ENCODE measurements at places on chromosomes 1 and 21.
A peak's percentile ranks its signal among the peaks of the same experiment; 100 is the strongest.

DNA sequence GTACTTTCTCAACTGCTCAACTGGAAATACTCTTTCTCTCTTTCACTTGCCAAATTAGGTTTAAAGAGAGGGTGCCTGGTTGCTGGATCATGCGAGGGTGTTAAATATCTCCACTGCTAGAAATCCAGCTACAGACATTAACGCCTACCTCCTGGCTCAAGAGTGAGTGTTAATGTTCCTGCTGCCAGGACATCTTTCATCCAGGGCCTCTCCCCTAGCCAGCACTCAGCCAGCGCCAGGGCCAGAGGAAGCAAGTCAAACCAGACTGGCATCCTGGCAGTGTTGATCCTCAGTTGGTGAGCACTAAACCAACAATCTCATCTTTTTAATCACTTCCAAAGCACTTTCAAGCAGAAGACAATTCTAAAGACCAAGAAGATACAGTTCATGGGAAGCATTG is 92.9 kb upstream of the BARHL2 start:
- DNase-seq = no peak

GRCh38 chr1:109091078-109091838 is 694 bp downstream of the TMEM167B start:
- no peak for DNase-seq

GRCh38 chr1:110336300-110337039 is 2.7 kb upstream of the RBM15 start:
- no peak for DNase-seq

DNA sequence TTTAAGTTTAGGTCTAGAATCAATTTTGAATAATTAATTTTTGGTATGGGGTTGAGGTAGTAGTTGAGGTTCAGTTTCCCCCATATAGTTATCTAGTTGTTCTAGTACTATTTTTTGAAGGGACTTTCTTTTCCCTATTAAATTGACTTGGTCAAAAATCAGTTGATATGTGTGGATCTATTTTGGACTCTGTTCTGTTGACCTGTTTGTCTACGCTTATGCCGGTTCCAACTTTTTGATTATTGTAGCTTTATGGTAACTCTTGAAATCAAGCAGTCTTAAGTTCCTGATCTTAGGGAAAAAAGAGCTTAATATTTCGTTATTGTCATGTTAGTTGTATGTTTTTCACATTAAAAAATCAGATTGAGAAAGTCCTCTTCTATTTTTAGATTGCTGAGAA is 60.7 kb downstream of the FOXD2 start:
- DNase-seq = no peak

DNA sequence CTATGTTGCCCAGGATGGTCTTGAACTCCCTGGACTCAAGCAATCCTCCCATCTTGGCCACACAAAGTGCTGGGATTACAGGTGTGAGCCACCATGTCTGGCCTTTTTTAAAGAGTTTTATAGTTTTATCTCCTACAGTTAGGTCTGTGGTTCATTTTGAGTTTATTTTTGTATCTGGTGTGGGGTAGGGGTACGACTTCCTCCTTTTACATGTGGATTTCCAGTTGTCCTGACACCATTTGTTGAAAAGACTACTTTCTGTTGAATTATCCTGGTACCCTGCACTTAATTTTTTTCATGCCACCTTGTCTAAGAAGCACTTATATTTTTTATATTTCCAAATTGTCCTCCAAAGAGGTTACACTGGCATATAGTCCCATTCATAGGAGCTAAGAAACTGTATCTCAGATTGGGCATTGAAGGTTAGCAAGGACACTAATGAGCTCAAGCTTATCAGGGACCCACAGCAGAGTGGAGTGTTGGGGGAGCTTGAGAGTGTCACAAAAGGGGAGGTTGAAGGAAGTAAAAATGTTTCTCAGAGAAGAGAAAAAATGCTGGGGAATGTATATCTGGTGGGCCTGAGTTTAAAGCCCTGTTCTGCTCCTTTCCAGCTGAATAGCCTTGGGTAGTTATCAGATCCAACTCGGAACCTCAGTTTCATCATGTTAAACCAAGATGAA is 23.4 kb upstream of the MEF2D start:
- DNase-seq = no peak

DNA sequence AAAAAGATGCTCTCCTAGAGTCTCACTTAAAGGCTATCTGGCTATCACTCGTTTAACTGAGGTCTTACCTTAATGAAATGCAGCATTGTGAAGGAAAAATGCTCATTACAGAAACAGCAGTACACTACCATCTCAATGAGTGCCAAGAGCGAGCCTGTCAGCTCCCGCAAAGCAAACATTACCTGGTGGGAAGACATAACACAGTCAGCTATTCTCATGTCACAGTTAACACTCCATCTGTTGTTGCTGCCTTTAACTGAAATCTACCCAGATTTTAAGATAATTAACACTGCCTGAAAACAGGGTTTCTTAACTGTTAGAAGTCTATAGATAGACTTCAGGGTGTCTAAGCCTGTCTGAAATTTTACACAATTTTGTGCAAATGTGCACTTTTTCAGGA is 39.1 kb downstream of the PCSK9 start:
- no peak for DNase-seq

DNA sequence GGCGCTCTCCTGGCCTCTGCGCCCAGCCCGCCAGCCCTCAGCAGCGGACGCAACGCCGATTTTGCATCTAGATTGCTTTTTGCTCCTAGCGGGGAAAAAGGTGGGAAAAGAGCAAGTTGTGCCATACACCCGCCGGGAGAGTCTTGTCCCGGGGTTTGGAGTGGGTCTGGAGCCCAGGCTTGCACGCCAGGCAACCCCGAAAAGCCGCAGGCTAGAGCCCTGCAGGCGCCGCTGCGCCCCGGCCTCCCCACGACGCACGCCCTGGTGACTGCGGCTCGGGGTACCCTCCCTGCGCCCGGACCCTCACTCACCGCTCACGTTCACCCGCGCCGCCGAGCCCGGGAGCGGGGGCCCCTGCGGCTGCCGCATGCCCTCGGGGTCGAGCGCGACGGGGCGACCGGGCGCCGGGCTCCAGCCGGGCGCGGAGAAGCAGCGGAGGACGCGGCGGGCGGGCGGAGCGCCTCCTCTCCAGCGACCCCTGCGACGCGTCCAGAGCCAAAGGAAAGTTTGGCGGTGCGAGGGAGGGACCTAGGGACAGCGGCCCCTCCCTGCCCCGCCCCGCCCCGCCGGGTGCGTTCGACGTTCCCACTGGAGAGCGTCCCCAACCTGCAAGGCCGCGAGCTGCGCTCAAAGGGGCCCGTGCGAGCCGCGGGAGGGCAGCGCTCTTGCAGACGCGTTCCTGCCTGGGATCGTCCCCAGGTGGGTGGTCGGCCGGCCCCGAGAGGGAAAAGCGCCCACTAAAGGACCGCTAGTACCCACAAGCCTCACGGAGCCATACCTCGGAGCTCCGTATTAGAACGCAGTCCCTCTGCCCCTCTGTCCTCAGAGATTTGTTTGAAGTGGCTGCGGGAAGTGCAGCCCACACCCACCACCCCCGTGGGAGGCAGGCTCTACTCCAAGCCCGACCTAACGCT is at the start of gene LPAR3:
Gene LPAR3 (minus strand): TSS at position 502 of the 914 bp plus-strand sequence. CDS start 27,086 bp downstream, outside the sequence.
- DNase-seq = no peak

DNA sequence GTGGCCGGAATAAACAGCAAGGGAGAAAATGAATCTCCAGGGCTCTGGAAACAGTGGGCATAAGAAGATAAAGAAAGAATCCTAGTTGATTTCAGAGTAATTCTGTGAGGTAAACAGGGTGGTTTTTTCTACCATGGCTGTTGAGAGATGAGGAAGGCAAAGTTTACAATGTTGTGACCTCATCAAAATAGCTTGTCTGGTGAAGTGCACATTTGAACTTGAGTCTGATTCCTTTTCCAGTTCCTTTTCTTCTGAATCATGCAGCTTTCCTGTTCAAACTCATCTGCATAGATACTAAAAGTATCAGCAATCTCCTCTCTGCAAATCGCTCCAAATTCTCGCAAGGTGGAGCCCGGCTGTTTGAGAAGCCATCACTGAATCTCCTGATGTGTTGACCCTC is 161.7 kb downstream of the PLPP3 start:
- no peak for DNase-seq

DNA sequence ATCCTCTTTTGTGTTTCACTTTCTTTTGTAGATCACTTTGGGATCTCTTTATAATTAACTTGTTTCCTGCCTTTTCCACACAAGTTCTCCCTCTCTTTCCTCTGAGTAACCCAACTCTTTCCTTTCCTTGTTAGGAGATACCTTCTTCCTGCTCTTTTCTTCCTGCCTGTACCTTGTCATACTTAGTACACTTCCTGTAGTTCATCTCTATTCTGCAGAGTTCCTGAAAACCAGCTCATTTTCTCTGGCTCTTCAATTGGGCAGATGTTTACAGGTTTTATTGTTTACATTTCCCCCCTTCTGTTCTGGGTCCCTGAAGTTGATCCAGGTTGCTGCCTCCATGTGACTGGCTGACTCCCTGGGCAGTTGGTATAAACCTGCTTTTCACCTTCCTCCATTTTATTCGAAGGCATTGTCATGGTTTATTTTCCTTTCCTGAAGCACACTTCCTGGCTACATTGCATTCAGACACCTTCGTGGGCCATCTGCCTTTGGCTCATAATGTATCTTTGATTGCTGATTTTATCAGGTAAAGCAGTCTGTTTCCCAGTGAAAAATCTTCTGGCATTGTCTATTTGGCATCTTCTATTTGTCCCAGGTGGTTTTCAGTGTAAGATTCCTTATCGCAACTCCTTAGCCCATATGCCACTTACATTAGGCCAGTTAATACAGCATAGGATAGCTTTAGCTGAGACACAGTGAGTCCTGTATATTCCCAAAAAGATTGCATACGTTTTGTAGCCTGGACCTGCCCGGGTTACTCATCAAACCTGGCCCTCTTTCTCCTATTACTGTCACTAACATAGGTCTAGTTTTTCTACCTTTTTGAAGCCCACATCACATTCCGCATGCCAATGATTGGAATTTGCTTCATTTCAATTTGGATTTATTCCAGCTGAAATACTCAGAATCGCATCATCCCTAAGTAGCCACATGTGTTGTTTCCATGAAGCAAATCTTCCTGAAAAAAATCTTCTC is 15.4 kb downstream of the CTH start:
- DNase-seq = no peak

DNA sequence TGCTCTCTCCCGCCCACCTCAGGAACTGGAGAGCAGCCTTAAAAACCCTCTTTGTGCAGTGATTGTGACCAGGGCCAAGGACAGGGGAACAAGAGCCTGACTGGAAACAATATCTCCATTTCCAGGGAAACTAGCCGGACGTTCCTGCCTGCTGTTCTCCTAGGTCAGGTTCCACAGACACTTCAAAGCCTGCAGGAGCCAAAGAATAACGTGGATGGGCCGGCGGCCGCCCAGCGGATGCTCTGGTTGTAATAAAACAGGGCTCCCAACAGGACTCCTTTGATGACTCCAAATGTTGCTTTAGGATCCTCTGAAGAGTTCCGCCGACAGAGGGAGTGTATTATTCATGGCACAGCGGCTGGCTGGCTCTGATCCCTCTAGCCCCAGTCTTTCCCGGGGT is 162.2 kb downstream of the PLXNA2 start:
- no peak for DNase-seq

- DNase-seq = no peak
Observed at GRCh38 chr1:42720868-42721267, 19.2 kb downstream of the CLDN19 start.

- no peak for DNase-seq
Observed at GRCh38 chr1:156414461-156415064, 45.6 kb downstream of the RHBG start.

DNA sequence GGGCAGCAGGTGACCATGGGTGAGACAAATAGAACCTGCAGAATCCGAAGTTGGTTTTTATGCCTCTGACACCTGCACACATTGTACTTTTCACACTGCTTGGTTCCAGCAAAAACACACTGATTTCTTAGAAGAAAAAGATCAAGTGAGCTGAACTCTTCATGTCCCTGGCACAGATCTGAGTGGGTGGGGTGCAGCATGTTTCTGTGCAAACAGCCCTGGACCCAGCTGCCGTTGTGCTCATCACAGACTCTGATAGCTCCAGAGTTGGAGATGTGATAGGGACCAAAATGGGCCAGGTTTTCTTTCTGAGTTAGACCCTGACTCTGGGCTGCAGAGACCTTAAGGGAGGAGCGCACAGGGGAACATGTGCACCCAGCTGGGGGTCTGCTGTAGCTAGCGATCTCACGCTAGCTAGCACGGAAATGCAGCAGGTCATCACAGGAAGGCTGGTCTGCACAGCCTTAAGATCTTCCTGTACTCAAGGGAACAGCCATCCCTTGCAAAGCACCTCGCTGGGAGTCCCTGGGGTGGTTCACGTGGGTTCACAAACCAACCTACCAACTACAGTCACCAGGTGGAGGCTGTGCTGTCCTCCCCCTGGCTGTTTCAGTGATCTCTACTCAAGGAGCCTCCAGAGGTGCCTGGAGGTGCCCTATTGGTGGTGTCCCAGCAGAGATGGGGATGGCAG is 291.1 kb downstream of the PTPRU start:
- DNase-seq = no peak

- peak; percentile 49 for DNase-seq
Observed at GRCh38 chr1:200150721-200151120, 123.2 kb downstream of the NR5A2 start.

DNA sequence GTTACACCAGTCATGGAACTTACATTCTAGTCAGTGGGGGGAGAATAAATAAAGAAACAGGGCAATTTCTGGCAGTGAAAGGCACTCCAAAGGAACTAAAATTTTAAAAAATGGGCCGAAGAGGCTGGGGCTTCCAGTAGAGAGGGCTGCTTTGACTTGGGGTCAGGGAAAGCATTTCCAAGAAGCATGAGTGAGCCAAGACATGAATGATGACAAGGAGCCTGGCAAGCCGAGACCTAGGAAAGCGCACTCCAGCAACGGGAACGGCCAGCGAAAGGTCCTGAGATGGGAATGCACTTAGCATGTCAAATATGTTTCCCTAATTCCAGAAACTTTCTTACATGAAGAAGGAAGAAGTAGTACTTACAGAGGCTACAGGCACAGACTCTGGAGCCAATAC is 95.4 kb upstream of the NGF start:
- no peak for DNase-seq

- no peak for DNase-seq
Observed at GRCh38 chr21:17231771-17232170, 281.1 kb upstream of the CXADR start.

DNA sequence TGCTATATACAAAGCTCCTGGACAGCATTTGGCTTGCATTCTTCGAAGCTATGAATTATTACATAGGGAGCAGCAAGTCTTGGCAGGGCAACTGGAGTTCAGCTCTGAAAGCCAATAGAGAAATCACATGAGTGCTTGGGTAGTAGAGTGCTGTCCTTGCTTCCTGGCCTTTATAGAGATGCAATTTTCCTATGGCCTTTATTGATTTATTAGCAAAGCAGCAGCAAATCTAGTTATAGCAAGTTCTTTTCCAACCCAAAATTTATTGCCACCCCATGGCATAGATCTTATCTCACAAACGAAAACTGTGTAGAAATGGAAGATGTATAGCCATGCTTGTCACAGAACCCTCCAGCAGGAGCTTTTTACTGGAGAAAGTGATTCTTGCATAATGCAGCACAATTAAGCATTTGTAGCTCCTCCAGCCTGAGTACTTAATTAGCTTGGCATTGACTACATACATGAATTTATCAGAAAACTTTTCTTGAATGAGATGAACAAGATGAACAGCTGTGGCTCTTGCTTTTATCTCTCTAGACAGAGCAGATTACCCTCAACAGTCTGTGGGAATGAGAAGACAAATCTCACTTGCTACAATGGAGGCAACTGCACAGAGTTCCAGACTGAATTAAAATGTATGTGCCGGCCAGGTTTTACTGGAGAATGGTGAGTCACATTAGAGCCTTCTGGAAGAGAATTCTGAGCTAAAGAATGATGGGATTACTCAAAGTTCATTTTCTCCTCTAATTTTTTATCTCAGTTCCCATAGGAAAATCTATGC is 170.1 kb downstream of the CRB1 start:
- DNase-seq = no peak

- DNase-seq = no peak
Observed at GRCh38 chr1:226098870-226099835, 36.6 kb downstream of the H3-3A start.

GRCh38 chr1:62429581-62429980 is 7.3 kb upstream of the USP1 start:
- DNase-seq = no peak

Data from GM12878 (cell line).